ENCODE measurements at places on chromosomes 2 and 18.

DNA sequence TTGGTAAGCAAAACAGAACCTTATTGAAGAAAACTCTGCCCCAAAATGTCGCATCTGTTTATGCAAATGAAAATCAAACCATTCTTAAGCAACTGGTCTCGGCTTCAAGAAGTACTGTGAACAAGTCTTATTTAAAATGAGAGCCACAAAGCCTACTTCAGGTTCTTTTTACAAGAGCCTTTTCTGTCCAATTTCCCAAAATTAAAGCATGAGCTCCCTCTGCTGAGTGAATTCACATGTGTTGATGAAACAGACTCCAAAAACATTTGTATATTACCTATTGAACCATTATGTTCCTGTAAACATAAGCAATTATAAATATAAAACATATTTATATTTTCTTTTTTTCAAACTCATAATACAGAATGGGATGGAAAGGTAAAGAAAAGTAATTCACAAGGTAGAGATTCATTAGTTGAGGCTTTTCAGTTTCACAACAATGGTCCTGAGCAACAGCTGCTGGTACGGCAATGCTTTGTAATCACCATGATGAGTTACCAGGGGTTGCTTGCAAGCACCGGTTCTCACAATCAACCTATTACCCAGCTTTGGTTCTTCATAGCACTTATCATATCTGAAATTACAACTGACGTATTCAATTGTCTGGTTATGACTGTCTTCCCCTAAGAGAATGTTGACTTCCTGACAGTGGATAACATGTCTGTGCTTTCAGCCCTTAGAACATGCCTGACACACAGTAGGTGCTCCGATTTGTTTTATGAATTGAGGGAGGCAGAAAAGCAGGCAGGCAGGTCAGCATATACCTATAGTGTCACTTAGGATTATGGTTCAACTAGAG, 108.4 kb upstream of the BZW1 start:
- no peak for DNase-seq

- DNase-seq = no peak
Measured at GRCh38 chr2:74328573-74328972, 14.6 kb downstream of the SLC4A5 start.

- DNase-seq = no peak
Measured at GRCh38 chr2:124835331-124835730, 810.2 kb downstream of the CNTNAP5 start.

DNA sequence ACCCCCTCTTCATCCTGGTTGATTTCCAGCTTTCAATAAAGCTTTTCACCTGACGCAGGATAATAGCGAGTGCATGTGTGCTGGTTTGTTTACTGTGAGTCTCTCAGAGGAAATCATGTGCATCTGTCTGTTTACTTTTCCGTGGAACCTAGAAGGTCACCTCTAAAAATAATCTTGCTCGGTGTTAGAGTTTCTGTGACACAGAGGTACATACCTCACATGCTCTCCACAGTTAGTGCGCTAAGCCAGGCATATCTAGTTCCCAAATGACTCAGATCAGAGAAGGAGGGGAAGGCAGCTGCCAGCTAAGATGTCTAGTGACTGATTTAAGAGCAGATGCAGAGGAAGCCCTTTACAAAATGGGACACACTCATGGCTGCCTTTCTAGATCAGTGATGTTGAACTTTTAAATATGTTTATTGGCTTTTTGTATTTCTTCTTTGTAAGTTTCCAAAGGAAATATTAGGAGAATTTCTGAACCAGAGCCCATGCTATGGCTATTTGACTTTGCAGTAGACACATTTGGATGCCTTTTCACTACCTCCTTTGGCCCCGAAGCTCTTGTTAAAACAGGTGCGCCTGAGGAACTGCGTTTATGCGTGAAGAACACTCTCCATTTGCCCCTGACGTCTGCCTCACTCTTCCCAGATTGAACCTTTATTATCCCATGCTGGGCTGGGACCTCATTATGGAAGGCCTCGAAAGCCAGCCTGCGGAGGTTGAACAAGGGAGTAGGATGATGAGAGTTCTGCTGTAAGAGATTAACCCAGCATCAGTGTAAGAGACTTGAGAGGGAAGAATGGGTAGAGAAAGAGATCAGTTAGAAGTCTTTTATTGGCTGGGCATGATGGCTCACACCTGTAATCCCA, 145.6 kb downstream of the FAM161A start:
- DNase-seq = no peak

DNA sequence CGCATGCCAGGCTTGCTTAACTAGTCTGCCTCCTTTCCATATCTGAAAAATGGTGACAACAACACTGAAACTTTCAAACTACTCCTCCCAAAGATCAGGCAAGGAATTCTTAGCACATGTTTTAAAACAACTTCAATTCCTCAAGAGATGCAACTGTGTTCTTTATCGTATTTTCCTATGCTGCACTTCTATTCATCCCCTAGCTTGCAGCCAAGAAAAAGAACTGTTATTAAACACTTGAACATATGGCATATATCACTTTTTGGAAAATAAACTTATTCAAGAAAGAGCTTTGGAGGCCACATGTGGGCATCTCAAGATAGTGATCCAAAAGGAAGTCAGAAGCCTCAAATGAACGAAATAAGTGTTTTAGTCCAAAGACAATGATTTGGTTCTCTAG, 75.6 kb upstream of the STAM2 start:
- no peak for DNase-seq

DNA sequence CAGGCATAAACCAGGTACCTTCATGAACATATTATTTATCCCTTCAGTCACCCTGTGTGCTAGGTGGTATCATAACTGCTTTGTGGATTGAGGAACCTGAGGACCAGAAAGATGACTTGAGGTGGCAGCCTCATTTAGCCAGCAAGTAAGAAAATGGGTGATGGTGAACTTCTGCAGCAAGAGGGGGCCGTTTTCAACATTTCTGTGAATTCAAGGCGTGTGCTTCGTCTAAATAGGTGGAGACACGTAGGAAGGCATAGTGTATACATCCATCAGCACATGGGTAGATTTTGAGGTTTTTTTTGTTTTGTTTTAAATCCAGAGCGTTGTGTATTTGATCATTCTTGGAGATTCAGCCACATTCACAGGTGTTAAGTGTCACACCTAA, 118.7 kb downstream of the SPTBN1 start:
- DNase-seq = no peak

DNA sequence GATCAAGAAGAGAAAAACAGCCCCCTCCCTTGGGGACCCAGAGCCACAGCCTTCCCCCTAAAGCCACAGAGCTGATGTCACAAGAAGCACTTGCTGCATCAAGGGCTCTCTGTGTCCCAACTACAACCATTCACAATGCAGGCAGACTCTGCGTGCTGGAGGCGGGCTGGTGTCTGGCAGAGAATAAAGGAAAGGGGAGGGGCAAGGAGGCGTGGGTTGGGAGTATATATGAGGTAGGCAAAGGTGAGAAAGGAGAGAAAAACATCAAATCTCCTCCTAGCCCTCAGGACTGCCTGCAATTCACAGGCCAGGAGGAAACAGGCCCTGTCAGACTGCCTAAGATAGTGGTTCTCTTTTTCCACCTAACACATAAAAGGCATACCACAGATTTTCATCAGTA, 48.8 kb upstream of the IHH start:
- no peak for DNase-seq

DNA sequence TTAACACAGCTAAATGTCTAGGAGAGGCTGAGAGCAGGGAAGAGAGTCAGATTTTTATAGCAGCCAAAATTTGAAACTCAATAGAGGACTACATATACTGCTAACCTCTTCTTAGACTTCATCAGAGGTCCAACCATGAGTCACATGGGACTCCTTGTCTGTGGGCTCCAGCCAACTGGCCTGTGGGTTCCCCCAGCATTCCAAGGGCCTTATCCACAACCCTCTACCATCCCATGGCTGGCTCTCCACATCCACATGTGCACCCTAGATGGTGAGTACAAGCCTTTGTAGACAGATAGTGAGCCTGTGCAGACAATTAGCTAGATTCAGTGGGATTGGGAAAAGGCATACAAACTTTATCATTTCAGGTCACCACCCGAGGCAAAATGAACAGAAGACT, 901.9 kb upstream of the ZEB2 start:
- DNase-seq = no peak

DNA sequence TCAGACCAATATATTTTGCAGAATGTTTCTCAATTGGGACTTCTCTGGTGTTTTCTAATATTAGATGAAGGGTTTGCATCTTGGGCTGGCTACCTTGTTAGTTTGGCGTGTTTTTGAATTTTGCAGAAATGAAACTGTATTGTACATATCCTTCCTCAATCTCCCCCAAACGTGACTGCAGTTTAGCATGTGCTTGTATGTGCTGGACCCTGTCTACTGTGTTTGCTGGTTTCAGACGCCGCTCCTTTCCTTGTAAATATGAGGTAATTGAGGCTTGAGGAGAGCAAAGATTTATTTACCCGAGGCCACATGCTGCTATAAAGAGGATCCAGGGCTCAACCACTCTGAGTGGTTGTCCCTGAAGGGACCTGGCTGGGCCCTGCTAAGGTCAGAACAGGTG, 57.2 kb downstream of the NGEF start:
- DNase-seq = no peak

- DNase-seq = no peak
Measured at GRCh38 chr2:10402062-10402585, 46.0 kb downstream of the ODC1 start.

DNA sequence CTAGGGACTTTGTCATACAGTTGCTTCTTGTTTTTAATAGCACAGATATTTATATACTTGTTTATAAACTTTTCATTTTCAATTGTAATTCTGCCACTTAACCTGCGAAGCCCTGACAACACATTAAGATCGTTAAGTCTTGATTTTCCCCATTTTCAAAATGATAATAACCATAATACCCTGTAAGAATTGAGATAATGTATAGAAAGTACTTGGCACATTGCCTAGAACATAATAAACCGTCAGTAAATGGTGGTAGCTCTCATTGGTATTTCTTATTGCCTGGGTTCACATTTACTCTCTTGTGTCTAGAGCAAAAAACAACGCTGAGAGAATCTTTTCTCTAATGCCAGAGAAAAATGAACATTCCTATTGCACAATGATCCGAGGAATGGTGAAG, 18.6 kb downstream of the PTCD3 start:
- no peak for DNase-seq

GRCh38 chr2:31386648-31387047, 27.9 kb downstream of the XDH start:
- DNase-seq = no peak

- no peak for DNase-seq
Measured at GRCh38 chr2:170307555-170308351, 129.8 kb downstream of the MYO3B start.

DNA sequence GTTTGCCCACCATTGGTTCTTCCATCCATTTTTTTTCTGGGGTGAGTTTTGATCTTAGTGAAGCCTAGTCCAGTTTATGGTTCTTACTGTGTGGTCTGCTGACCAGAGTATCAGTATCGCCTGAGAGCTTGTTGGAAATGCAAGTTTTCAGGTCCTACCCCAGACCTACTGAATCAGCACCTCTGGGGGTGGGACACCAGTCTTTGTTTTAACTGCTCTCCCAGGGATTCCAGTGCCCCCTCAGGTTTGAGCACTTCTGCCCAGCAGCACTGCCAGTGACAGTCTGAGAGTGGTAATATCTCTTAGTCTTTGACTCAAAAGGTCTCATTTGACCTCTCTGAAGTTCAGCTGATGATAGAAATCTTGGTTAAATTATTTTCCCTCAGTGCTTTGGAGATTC, 269.3 kb downstream of the ALPK2 start:
- no peak for DNase-seq

DNA sequence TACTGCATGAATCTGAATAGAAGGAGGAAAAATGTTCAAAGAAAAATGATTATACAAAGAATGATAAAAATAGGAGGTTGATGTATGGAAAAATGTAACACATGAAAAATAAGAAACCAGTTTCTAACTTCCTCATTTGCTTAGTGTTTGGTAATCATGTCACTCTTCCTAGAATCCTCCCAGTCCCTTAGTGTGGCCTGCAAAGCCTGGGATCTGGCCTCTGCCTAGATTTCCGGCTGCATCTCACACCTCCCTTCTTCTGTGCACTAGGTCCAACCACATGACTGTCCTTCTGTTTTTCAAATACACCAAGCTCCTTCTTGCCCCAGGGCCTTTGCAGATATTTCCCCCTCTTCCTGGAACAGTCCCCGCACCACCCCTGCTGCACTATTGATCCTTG, 76.8 kb upstream of the RBMS1 start:
- DNase-seq = no peak

GRCh38 chr2:8133363-8133762, 548.5 kb upstream of the ID2 start:
- DNase-seq = no peak

GRCh38 chr2:224927646-224928173, 114.6 kb downstream of the DOCK10 start:
- DNase-seq = no peak

DNA sequence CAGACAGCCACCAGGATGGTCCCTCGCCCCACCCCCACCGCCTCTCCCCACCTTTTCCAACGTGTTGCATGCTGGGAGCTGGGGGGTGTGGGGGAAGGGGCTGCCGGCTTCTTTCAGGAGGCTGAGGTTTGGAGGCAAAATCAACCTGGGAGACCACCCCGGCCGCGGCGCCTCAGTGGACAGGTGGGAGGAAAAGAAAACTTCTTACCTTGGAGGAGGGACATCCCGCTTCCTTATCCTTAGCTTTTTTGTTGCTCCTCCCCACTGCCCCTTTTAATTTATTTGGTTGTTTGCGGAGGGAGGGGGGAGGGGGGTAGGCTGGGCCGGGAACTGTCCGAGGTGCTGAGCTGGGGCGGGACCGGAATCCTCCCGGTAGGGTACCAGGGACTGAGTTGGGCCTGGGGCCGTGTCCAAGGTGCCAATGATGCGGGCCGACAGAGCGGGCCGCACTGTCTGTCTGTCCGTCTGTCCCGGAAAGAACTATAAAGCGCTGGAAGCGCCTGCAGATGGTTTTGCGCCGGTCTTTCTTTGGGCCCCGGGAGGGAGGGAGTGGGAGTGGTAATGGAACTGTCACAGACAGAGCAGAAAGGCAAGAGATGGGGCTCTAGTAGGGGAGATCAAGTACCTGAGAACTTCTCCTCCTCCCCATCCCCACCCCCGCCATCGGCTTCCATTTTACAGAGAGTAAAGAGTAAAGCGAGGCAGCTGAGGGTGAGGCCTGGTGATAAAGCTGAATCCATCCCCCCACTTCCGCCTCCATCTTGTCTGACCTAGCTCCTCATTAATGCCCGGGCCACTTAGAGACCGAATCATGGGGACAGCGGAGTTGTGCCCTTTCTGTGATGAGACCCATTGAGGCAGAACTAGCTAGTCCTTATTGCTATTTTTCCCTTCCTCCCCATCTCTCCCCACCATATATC, 2.4 kb downstream of the CDK5R2 start:
- DNase-seq = no peak

DNA sequence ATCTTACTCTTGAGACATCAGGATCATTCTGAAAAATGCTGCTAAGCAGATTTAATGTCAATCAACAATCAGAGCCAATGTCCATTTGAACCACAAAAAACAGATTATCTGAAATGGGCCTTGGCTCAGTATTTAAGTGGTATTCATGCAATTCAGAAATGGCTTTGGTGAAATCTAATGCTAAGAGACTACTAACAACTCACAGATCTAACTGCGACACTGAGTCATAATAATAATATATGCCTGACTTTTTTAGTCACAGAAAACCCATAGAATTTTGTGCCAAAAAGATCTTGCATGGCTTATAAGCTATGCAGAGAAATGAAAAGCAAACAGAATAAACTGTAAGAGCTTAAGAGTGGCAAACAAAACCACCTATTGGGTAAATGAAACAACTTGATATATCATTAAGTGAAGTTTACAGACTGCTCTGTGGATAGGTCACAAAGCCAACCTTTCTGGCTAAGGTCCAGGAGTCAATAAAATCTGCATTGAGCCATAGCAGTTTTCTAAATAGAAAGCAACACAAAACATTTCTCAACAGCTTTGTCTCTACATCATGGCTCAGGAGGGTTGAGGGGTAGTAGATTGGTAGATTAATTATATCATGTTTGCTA, 234.3 kb downstream of the LRATD1 start:
- DNase-seq = no peak

Data from cerebellar nuclear complex (tissue), 1 donor.